ENCODE measurements at places on chromosomes 3 and 15.

DNA sequence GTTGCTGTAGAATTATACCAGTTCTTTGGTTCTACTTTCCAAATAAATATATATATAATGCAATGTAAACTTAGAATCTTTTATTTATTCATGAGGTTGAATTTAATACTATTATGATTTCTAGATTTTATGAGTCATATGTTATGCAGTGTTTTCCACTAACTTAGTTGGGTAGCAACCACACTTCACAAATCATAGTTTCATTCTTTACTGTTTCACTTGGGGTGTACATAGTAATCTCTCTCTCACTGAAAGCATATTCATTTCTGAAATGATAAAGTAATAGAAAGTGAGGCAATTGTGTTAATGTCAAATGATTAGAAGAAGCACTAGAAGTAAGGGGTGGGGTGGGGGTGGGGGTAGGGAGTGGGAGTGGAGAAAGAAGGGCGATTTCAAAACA, 52.6 kb downstream of the IQCH start:
- no peak for DNase-seq

DNA sequence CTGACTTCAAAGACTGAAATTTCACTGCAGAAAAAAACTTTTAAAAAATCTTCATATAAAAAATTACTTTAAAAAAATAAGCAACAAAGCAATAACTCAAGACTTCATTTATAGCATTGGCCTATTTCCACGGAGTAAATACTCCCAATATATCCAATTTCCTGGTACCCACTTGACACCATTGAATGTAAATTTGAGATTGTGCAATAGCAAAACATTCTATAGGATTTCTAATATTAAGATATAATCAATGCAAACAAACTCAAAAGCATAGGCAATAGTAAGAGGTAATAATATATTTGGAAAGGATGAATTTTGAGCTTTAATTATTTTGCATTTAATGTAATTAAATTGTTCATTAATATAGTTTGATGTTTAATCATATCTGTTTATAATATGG, 148.0 kb upstream of the CNTN6 start:
- no peak for DNase-seq

DNA sequence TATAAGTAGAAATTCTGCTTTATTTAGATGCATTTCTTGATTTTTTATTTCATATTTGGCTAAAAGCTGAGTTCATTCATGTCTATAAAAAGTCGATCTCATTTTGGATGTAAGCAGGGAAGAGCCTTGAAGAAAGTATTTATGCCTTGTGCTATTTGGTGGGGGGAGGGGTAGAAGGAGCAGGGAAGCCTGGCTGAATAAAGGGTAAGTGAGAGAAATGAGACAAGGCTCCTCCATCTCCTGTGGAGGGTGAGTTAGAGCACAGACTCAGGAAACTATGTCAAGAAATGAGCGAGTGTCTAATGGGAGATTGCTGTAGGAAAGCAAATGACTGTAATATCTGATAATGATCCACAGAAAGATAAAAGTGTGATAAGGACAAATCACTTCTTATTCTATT, 121.8 kb upstream of the ATP11B start:
- no peak for DNase-seq

DNA sequence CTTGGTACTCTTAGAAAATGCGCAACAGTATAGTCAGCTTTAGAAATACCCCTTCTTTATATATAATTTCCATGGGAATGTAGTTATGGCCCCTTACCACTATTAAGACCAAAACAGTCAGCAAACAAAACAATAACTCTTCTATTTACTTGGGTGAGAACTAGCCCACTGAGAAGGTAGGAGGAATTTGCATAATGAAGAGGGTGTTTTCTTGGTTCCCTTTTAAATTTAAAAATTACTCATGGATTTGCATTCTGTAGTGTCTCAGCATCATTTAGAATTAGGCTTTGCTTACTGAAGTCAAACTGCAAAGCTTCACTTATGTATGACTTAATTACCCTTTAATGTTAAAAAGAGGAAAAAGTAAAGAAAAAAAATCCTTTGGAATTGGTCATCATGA, 350.8 kb downstream of the PTPRG start:
- no peak for DNase-seq

DNA sequence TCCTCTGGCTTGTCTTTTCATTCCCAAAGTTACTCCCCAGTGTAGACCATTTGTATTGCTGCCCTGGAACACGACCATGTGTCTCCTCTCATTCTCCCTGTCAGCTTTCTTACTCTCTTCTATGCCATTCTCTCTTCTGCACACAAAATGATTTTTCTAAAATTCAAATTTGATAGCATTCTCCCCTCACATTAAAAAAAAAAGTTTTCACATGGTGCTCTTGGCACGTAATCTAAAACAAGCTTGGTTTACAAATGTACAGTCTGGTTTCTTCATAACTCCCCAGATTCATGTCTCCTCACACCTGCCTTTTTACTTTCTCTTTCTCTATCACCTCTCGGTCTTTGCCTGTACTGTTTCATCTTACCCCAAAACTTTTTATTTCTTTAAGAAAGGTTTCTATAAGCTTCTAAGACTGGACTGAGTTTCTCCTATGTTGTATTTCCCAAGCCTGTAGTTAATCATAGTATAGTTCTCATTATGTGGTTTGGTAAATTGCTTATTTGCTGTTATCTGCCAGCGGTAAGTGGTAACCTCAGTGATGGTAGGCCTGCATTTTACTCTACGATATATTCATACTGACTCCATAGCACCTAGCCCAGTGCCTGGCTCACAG, 31.2 kb downstream of the BCHE start:
- no peak for DNase-seq

- no peak for DNase-seq
Measured at GRCh38 chr3:53196575-53197407, 35.8 kb downstream of the PRKCD start.

- no peak for DNase-seq
Measured at GRCh38 chr3:36777424-36778218, 13.3 kb upstream of the DCLK3 start.

DNA sequence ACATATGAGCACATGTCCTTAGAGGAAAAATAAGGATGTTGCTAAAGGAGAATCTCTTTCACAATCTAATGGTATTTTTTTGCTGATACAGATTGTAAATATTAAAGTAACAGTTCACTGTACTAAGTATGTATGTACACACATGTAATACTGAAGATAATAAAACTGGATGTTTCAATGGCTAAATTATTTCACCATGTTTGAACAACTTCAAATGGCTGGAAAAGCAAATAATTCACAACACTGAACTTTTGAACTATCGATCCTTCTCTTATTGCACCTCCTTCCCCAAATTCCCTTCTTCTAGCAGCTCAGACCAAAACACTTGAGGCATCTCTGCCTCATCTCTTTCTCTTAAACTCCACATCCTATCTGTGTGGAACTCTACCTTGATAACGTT, 149.5 kb downstream of the EPHA3 start:
- DNase-seq, result no peak

GRCh38 chr3:124833710-124834332, 53.3 kb downstream of the ITGB5 start:
- DNase-seq, result no peak

DNA sequence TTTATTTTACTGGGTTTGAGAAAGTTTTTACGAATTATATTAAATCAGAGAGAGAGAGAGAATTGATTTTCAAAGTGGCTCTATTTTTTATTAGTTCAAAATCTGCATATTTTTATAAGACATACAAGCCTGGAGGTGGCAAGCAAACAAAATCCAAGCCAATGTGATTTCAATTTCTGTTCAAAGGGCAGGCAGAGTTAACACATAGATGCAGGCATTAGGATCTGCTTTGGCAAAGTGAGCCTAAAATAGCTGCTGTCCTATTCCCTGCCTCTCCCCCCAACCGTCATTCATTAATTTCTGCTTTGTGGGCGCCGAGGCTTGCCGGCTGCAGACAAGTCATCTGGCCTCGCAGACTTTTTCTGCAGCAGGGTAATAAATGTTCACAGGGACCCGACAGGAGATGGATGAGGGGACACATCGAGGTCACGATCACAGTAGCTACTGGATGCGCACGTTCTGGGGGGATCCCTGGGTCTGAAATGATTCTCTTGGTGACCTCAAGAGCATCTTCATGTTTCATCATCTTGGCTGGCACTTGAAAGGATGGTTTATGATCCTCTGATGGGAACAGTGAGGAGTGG, 123.9 kb upstream of the SLC6A11 start:
- DNase-seq, result no peak

- no peak for DNase-seq
Measured at GRCh38 chr3:112651071-112651470, 10.1 kb upstream of the CCDC80 start.

DNA sequence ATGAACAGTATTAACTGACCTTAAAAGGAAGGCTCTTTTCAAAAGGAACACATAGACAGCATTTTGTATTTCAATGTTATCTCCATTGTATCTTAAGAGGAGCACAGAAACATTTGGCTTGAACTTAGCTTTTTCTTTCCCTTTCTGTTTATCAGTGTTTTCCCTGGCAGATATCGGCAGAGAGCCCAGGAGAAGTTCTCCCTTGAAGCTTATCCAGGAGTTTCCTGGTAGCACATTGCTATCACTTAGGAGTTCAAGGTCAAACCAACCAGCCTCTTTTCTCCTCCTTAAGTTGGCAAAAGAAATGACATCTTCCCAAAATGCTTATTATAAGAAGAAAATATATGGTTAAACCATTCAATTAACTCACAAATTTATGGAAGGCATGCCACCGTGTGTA, 344.6 kb upstream of the UBE2E2 start:
- DNase-seq, result no peak

GRCh38 chr3:189577050-189577951, 53.9 kb upstream of the TP63 start:
- DNase-seq, result no peak

DNA sequence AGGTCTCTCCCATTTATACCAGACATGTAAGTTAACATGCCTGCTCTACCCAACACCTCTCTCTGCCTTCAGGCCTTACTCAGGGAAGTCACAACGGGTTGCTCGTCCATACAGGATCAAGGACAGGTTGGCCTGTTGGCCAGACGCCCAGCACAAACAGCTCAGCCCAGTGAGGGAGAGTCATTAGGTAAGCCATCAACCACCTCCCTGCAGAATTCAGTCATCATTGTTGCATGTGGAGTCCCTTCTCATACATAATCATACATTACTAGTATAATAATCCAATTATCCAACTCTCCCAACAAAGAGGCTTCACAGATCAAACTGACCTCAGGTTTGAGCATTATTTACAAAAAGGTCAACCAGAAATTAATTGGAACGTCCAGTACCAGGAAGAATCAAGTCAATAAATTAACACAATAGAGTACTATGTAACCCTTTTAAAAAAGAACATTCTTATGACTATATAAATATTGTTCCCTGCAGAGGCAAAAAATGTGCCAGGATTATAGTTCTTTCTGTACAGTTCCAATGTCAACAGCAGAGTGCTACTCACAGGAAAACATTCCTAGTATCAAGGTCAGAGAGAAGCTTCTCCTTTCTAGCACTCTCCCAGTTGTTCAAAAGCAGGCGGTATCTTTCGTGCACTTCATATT, 33.2 kb downstream of the HOMER2 start:
- no peak for DNase-seq

DNA sequence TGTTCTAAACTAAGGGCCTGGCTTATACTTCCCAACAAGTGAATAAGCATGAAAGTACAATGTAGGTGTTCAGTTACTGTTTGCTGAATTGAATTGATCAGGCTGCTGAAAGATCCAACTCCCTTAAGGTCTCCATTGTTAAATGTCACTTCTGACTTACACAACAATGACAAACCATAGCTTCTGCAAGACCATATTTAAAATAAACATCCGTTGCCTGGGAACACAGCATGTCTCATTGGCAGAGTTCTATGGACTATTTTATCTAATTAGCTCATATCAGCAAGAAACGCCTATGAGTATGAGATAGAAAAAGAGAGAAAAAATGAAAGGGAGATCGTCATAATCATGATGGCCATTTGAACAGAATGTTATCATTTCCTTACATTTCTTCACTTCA, 605.4 kb downstream of the FGF12 start:
- DNase-seq, result no peak

- no peak for DNase-seq
Measured at GRCh38 chr15:24877174-24877573, 77.6 kb upstream of the SNRPN start.

DNA sequence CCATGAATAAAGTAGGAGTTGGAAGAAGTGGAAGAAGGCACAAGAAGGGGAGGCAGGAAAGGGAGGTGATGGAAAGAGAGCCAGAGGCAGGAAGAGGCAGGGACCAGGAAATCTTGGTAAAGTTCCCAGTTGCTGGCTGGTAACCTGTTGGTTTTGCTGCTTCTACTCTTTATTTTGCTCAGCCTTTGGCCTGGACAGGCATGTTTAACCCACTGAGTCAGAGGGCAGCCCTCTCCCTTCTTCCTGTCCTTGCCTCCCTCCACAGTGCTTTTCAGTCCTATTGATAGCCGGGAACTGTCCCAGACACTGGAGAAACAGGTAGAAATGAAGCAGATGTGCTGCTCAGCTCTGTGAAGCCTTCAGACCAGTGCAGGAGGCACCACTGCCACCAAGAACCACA, 43.4 kb upstream of the APEH start:
- DNase-seq, result no peak

DNA sequence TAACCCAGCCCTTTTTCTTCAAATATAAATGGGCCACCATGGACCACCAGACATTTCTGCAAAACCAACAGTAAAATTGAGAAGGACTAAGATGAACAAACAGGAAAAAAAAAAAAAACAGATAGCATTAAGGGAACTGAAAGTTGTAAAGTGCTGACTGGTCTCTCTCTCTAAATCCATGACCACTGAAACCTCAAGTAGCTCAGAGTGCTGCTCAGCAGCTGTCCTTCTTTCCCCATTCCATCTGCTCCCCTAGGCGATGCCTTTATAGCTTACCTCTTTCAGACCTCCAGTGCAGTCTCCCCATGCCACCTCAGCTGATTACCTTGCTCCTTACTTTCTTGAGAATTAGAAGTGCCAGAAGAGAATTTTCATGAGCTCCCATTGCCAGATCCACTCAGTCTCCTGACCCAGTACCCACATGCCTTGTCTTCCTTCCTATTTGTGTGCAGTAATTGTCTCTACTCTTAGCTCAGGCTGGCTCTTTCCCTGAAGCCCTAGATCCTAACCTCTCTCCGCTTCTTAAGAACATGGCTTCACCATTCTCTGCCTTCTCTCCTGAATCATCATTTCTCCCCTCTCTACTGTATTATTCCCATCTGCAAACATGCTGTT, 23.9 kb upstream of the XIRP1 start:
- no peak for DNase-seq

DNA sequence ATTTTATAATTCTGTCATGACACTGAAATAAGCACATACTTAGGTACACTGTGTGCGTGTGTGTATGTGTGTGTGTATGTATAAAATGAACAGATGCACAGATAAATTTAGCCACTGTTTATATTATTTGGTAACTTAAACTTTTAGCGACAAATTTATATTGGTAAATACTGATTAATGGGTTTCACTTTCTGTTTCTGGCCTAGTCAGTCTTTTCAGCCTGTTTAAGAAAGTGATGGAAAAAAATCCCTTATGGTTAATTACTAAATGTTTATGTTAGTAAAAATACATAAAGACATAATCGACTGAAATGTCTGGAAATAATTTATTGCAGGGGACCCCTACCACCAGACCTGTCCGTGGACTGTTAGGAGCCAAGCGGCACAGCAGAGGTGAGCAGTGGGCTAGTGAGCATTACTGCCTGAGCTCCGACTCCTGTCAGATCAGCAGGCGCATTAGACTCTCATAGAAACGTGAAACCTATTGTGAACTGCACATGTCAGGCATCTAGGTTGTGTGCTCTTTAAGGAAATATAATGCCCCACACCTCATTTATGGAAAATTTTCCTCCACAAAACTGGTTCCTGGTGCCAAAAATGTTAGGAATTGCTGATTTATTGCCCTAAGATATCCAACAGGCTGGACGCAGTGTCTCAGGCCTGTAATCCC, 717.4 kb downstream of the SI start:
- DNase-seq, result no peak

Measured in CD4-positive, alpha-beta T cell (primary cell).